ENCODE measurements at places on chromosomes 13 and 19.

- peak; percentile 91 for DNase-seq
These were observed at the start of gene PLIN5 for GRCh38 chr19:4534836-4535658. Gene PLIN5 (minus strand): TSS chr19:4535224. CDS start chr19:4534074, 1,150 bp downstream.

DNA sequence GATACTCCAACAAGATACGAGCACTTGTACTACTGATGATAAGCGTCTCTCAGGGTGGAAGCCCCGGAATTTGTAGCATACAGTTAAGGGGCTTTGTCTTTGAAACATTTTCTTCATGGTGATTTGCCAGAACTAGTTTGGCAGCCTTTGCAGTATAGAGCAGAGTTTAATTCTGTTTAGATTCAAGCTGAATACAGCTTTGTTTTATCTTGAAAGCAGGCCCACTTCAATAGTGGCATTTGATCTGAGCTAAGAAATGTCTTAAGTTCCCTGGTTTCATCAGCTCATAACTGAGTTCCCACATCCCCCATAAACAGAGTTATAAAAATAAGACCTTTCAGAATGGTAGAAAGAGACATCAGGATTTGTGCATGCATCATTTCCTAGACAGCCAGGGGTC, 125.9 kb downstream of the MIPEP start:
- no peak for DNase-seq

DNA sequence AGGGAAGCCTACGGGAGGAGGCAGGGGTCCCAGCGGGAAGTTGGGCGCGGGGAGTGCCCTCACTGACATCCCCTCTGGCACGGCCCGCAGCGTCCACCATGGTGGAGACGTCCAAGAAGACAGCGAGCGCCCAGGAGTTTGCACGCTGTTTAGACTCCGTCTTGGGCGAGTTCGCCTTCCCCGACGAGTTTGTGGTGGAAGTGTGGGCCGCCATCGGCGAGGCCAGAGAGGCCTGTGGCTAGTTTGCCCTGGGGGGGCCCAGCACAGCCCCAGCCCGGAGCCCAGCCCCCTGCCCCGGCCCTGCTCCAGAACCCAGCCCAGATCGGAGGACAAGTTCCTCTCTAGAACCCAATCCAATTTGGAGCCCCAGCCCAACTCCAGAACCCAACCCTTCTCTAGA, 4.7 kb downstream of the GIPC3 start:
- DNase-seq: no peak

DNA sequence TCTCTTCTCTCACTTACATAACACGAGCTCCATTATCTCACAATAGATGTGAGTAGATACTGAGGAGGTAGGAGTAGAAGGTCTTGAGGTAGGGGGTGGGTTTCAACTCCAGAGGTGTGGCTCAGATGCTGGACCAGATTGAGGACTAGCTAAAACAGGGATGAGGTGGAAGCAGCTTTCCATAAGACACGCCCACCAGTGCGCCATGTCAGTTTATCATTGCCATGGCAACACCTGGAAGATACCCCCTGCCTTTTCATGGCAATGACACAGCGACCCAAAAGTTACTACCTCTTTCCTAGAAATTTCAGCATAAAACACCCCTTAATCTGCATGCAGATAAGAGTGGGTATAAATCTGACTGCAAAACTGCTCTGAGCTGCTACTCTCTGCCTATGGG, 44.1 kb downstream of the KCTD15 start:
- no peak for DNase-seq

DNA sequence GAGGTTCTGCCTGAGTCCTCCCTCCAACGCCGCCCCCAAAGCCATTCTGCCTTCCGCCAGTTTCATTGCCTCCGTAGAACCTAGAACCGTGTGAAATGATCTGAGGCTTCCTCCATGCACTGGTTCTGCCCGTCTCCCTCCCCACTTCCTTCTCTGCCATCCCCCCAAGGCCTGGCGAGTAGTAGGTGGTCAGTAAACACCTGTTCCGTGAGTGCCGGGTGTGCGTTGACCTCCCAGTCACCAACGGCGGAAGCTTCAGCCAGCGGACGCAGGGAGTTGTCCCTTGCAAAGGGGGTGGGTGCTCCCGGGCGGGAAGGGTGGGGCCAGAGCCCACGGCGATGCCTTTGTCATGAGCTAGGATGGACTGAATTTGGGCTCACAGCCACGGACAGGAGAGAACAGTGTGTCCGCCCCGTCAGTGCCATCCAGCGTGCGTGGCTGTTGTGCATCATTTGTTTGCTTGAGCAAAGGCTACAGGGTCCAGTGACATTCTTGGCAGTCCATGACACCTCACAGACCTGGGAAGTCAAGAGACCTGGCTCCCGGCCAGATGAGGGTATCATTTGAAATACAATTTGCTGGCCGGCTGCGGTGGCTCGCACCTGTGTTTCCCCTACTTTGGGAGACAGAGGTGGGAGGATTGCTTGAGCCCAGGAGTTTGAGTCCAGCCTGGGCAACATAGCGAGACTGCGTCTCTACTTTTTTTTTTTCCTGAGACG, 43.1 kb downstream of the NFIC start:
- no peak for DNase-seq
